ENCODE measurements at places on chromosomes 3 and 15.
A peak's percentile ranks its signal among the peaks of the same experiment; 100 is the strongest.

DNA sequence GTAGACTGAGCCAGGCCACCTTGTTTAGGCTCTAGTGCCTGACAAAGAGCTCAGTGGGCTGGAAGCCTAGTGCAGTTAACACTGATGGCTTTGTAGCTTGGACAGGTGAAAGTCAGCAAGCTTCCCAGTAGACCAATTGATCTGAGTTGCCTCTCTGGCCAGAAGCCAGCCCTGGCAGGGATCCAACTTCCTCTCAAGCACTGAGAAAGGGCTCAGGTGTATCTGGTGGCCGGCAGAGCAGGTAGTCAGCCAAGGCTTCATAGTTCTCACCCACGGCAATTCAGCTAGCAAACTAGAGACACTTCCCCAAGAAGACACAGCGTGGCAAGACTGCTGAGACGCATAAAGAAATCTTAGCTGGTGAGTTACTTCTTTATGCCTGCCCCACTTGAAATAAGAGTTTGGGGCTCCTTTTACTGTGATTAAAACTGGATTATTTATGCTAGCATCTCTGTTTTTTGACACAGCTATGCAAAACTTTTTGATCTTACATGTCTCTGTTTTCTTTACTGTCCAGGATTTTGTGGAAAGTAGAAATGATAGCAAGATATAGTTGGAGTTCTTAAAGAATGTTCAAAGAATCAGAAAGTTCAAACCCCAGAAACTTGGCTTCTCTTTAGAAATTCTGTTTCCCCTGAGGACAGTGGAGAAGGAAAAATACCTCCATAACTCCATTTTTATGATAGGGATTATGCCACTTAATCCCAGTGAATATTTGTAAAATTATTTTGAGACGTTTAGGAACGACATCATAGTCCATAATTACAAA is 8.4 kb upstream of the CA12 start:
- DNase-seq: no peak

DNA sequence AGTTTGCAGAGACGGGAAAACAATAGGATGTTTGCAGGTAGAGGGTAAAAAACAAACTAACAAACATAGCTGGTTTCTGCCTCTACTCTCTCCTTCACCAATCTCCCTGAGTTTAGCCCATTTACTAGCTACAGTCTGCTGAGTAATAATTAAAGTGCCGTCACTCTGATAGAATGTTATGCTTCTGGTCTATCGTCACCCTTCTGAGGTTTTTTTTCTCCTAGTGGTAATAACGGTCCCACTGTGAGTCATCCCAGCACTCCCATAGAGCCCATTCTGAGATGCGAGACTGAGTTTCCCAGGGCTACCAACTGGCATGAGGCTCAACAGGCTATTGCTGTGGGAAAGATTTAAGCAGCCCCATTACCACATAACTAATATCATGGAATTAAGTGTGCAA is 56.4 kb downstream of the PLAAT1 start:
- no peak for DNase-seq

GRCh38 chr15:63335543-63336240 is 46.0 kb downstream of the CA12 start:
- DNase-seq: no peak

DNA sequence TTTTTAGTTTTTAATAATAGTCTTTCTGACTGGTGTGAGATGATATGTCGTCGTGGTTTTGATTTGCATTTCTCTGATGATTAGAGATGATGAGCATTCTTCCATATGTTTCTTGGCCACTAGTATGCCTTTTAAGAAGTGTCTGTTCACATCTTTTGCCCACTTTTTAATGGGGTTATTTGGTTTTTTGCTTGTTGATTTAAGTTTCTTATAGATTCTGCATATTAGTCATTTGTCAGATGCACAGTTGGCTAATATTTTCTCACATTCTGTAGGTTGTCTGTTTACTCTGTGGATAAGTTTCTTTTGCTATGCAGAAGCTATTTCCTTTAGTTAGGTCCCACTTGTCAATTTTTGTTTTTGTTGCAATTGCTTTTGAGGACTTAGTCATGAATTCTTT is 185.4 kb downstream of the SUCNR1 start:
- peak; percentile 26 for DNase-seq

DNA sequence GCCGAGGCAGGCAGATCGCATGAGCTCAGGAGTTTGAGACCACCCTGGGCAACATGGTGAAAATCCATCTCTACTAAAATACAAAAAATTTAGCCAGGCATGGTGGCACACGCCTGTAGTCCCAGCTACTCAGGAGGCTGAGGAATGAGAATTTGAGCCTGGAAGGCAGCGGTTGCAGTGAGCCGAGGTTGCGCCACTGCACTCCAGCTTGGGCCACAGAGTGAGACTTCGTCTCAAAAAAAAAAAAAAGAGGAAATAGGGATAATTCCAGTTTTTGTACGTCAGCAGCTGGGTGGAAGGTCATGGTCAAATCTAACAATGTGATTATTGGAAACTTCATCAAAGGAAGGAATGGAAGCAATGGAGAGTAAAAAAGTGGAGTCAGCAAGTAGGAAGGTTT is 3.1 kb downstream of the CMC1 start:
- no peak for DNase-seq

GRCh38 chr3:8345398-8345797 is 156.2 kb upstream of the LMCD1 start:
- DNase-seq: no peak

DNA sequence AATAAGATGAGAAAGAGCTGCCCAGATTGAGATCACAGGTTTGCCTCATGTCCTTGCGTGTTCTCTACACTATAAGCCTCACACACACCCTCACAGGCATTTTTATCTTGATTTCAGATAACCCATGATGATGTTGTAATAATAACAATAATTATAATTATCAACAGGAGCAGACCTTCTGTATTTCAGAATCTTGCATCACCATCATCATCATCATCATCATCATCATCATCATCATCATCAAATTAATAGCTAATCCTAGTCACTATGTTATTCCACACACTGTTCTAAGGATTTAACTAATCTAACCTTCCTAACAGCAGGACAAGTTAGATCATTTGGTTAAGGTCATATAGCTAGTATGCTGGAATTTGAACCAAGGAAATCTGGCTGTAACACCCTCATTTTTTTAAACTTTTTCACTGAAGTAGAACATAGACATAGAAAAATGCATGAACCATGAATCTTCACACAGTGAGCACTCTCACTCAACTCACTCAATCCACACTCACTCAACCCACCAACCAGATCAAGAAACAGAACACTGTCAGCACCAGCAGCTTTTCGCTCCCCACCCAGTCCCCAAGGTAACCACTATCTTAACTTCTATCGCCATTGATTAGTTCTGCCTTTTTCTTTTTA is 1.8 kb upstream of the SH2D7 start:
- peak; percentile 54 for DNase-seq

DNA sequence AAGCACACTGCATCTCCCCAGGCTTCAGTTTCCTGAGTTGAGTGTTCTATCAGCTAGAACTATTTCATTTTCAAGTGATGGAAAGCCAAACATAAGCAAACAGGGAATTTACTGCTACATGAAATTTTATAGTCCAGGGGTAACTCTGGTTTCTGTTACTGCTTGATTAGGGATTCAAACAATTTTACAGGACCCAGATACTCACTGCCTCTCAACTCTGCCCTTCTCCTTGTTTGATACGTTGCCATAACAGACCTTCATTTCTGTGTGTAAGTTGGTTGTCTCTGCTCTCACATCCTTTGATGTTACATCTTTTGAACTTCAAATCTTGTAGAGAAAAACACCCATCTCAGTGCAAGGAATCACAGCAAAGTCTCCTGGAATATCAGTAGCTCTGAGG is 572.7 kb downstream of the UNC13C start:
- DNase-seq: no peak

DNA sequence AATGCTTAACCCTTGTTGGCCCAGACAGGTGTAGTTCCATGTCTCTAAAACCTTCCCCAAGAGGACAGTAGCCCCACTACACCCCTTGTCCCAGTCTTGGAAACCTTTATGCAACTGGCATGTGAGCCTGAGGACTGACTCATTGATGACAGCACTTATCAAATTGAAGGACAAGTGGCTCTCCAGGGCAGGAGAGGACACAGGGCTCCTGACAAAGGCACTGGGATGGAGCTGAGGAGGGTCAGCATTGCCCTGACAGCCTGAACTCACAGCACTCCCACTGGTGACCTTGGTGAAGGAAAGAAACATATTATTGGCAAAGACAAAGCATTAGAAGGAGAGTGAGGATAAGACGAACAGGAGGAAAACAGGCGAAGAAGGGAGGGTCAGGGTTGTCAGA is 139.9 kb downstream of the EPHB1 start:
- no peak for DNase-seq

DNA sequence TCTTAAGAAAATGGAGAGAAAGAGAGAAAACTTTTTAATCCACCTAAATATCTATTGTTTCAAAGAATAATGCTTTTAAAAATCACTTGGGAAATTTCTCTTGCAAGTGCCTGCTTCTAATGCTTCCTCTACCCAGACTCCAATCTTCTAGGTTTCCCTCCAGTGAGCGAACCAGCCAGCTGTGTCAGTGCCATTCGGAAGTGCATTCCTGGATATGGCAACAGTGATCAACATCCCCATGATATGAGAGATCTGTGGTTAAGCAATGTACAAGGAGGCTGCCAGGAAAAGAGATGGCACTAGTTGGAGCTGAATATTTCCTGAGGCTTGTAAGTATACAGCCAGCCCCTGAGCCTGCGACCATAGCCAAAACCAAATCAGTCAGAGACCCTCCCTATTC is 53.3 kb upstream of the KCNMB2 start:
- DNase-seq: no peak

DNA sequence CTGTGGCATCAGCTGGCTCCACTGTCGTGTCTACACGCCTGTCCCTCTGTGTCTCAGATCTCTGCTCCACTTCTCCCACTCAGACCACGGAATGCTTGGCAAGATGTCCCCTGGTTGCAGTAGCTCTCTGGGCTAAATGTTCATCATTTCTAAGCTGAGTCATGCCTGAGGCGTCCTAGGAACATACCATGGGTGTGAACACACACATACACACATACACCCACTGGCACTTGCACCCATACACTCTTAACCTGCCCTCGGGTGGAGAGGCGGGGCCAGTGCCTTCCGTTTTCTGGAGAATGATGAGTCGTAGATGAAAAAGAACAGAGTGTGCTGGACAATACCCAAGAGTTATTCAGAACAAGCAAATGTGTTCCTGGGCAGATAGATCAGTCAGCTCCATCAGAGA is 72.4 kb downstream of the SENP2 start:
- DNase-seq: peak; percentile 98

- no peak for DNase-seq
Observed at GRCh38 chr3:126751611-126752302, 47.7 kb downstream of the CHCHD6 start.

DNA sequence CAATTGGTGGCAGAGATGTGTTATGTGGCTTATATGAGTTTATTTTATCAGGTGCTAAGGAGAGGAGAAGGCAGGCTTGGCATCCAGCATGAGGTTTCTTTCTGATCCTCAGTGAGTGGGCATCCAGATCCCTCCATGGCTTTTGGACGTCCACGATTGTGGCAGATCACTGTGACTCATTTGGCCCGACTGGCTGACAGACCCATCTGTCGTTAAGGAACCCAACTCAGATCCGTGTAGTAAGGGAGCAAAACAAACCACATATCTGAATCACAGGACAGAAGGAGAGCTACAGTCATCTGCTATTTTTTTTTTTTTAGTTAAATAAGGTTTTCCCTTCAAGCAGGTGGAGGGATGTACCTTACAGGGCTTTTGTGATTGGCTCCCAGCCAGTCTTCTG is 197.0 kb upstream of the KCNH8 start:
- DNase-seq: no peak

DNA sequence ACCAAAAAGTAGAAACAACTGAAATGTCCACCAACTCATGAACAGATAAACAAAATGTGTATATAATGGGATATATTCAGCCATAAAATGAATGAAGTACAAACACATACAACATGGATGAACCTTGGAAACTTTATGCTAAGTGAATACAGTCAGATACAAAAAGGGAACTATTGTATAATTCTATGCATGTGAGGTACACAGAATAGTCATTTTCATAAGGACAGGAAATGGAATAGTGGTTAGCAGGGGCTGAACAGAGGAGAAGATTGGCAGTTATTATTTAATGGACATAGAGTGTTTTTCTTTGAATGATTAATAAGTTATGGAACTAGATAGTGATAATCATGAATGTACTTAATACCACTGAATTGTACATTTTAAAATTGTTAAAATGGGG is 20.0 kb upstream of the TRANK1 start:
- no peak for DNase-seq

DNA sequence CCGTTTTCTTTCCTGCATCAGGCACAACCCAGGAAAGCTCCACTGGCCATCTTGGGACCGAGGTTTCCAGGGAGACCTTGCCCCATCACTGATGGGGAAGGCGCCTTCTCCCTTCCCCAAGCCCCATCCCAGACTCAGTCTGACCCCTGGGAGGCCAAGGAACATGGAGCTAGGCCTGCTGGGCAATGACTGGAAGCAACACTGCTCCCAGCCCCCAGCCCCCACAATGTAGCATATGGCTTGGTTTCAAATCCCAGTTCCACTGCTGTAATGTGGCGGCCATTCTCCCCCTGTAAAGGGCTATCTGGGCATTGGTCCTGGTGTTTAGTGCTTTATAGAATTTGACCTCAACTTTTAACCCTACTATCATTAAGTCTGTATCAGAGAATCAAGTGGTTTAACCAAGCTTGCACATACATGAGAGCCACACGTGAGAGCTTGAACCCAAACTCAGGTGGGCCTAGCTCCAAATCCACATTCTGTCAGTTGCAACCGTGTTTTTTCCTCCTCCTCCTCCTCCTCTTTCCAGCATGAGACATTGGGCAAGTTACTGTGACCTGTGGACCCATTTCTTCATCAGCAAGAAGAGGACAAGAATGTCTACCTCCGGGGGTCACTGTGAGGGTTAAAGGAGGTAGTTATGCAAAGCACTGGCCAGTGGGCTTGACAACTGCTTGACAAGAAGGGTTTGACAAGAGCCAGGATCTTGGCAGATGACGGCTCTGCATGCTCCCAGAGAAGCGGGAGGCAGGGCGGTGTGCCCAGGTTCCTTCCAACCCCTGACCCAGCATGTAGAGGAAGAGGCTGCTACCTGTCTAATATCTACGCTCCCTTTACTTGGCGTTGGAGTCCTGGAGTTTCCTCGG is 37.4 kb downstream of the KLHL25 start:
- no peak for DNase-seq

- peak; percentile 50 for DNase-seq
Observed at GRCh38 chr3:41259449-41260062, 60.3 kb downstream of the CTNNB1 start.

- DNase-seq: no peak
Observed at GRCh38 chr15:85890620-85890980, 95.9 kb upstream of the KLHL25 start.

- no peak for DNase-seq
Observed at GRCh38 chr3:81531846-81532245, 229.6 kb downstream of the GBE1 start.

DNA sequence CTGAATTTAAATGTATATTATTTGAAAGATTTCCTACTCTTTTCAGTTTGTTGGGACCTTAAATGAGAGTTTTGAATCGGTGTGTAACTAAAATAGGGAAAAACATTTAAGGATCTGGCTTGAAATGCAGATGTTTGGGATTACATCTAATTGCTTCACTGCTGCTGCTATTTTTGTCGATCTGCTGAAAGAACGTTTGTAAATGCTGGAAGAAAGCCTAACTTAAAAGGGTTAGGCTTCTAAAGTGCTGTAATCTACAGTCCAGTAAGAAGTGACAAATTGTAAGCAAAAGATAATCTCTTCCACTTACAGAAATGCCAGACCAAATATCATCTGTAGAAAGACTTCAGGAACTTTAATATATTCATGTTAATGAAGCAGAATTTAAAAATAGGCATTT is 691.6 kb downstream of the ZNF385D start:
- peak; percentile 25 for DNase-seq
